Activated T-cell treated with anti-CD3 and anti-CD28 coated beads, Interleukin-2, amount 50 U/mL, for 4 hours (primary cell): ENCODE measurements at places on chromosomes 4 and X.

- DNase-seq, result no peak
These were observed 980 bp upstream of the FHDC1 start for GRCh38 chr4:152935143-152935542.

- DNase-seq, result no peak
These were observed 29.1 kb downstream of the ZNF185 start for GRCh38 chrX:152926923-152927322.

- DNase-seq, result no peak
These were observed 8.3 kb downstream of the GPR143 start for GRCh38 chrX:9757366-9757765.

DNA sequence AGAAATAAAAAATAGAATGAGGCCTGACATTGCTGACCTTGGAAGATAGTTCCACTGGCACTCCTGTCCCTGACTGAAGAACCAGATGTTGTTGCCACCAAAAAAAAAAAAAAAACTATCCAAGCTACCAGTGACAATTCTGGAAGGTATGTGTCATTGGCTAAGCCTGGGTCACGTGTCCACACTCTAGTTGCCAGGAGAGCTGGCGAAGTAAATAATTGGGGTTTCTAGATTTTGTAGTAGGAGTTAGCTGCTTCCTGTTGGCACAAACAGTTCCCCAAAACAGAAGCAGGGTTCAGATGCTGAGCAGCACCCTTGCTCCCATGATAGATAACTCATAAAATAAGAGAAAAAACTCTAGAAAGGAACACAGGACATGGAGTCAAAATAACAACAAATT is 20.5 kb downstream of the MND1 start:
- no peak for DNase-seq

GRCh38 chr4:77196866-77197265 is 39.9 kb downstream of the CCNG2 start:
- no peak for DNase-seq

DNA sequence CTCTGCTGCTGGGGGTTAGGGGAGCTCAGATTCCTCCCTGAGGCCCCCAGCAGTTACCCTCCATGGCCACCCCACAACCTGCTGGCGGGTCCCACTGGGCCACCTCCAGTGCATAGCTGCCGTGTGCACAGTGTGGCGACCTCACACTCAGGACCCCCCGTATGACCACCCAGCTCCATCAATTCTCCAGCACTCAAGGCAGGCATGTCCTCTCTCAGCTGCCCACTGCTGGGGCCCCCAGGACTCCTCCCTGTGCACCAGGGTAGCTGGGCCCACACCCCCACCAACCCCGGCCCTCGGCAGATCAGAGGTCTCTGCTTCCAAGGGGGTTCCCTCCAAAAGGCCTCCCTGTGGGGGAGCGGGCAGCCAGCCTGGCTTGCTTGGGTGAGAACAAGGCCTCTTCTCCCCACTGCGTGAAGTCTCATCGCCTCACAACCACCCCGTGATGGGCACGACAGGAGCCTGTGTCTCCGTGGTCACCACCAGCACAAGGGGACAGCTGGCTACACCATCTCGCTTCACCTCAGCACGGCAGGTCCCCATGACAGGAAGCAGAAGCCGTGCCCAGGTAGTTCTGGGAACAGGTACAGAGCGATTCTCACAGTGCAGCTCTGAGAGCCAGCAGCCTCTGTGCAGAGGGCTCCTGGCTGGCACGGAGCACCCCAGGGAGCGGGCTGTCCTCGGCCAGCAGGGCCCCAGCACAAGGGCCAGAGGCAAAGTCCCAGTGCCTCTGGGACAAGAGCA is 4.6 kb upstream of the HAUS3 start:
- DNase-seq, result no peak

- DNase-seq, result no peak
These were observed 138.9 kb downstream of the LARP7 start for GRCh38 chr4:112775801-112776200.

GRCh38 chrX:3268829-3269228 is 77.6 kb downstream of the MXRA5 start:
- no peak for DNase-seq

DNA sequence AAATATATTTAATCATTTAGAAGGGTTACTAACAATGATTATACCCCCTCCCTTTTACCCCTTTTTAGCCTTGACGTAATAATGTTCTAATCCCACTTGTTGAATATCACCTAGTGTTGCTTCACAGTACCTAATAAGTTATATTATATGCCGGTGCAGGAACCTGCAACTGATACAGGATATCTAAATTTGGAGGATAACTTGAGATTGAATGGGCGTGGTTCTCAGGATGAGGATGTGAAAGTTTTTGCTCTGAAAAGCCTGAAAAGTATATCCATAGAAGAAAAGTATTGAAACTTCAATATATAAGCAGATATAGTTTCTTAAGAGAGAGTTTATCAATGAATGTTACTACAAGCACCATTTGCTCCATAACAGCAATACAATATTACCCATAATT is 59.8 kb downstream of the ZNF711 start:
- DNase-seq, result no peak

DNA sequence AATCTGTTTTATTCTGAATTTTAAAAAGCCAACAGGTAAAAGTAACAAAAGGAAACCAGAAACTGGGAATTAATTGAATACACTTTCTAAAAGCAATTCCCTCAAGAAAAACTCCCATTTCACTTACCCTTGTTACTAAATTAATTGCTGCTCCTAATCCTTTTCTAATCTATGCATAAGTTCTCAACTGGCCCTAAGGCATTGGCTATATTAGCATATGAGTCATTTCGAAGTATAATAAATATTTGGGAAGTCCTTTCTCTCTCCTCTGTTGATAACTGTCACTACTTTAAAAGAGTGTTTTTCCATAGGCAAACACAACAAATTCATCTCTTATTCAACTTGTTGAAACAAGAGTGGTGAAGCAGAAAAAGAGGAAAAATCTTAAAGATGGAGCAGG is 486.5 kb upstream of the HTR2C start:
- DNase-seq, result no peak

DNA sequence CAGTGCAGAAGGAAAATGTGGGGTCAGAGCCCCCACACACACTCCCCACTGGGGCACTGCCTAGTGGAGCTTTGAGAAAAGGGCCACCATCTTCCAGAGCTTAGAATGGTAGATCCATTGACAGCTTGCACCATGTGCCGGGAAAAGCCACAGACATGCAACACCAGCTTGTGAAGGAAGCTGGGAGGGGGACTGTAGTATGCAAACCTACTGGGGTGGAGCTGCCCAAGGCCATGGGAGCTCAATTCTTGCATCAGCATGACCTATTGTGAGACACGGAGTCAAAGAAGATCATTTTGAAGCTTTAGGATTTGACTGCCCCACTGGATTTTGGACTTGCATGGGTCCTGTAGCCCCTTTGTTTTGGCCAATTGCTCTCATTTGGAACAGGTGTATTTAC is 142.8 kb upstream of the ARHGEF9 start:
- no peak for DNase-seq

GRCh38 chr4:152348670-152349069 is 187.2 kb downstream of the FBXW7 start:
- DNase-seq, result no peak

- DNase-seq, result no peak
These were observed 547.9 kb upstream of the GALNTL6 start for GRCh38 chr4:171265190-171265818.

DNA sequence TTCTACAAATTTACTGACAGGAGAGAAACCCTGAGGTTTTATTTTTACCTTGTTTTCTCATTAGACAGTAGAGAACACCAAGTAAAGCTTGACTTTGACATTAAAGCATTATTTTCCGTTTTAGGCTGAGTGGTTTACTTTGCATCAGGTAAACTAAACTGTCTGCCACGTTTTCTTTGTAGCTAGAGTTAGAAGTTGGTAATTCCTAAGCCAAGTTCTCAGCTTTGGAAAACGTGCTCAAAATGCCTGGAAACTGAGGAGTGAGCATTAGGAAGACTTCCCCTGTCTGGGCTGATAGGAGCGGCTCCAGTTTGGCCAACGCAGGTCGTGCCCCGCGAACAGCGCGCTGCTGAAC is 819 bp downstream of the PDLIM3 start:
- DNase-seq, result no peak

DNA sequence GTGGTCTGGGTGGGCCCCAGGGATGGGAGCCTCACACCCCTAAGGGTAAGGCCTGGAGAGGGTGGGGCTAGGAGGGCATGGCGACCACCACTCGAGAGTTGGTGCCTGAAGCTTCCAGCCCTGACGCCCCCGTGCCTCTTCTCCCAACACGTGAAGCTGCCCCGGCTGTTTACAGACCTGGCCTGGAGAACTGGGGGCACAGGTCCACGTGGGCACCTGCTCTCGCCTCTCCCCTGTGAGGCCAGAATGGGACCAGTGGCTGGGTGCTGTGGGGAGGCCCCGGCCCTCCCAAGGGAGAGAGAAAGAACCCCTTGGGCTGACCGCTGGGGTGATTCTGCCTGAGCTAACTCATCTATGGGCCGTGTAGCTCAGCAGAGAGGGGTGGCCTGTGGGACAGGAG is 15.5 kb downstream of the NAT8L start:
- no peak for DNase-seq

DNA sequence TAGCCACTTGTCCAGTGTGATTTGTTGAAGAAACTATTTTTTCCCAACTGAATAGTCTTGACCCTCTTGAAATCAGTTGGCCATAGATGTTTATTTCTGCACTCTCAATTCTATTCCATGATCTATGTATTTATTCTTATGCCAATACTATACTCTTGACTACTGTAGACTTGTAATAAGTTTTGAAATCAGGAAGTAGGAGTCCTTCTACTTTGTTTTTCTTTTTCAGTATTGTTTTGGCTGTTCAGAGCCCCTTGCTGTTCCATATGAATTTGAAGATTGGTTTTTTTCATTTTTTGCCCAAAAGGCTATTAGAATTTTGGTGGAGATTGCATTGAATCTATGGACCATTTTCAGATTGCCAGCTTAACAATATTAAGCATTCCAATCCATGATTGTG is 10.2 kb downstream of the SAP30 start:
- DNase-seq, result no peak

DNA sequence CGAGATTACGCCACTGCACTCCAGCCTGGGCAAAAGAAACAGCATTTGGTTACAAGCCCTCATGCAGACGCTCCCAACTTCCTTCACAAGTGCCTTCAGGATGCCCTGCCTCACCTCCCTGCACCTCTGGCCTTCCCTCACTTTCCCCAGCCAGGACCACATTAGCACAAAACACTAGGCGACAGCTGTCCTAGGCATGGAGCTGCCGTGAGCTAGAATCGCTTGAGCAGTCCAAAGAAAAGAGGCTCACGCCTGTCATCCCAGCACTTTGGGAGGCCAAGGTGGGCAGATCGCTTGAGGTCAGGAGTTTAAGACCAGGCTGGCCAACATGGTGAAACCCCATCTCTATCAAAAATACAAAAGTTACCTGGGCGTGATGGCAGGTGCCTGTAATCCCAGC is 15.8 kb downstream of the RNF212 start:
- DNase-seq, result no peak

DNA sequence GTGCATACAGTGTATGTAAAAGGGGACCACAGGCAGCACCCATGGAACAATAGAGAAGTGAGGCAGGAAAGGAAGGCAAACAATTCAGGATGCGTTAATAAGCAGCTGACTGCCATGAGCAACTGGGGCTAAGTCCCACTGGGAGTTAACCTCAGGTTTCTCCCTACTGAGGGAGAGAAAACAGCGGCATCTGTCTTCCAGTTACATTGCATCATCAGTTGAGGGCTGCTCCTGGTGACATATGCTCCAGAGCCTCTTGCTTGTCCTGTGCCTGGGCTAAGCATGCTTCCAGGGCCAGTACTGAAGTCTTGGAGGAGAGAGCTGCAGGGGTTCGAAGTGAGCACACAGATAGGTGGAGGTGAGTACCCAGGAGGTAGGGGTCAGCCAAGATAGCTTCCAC is 24.3 kb downstream of the RAI2 start:
- no peak for DNase-seq
